ENCODE measurements at places on chromosomes 11 and 22.

DNA sequence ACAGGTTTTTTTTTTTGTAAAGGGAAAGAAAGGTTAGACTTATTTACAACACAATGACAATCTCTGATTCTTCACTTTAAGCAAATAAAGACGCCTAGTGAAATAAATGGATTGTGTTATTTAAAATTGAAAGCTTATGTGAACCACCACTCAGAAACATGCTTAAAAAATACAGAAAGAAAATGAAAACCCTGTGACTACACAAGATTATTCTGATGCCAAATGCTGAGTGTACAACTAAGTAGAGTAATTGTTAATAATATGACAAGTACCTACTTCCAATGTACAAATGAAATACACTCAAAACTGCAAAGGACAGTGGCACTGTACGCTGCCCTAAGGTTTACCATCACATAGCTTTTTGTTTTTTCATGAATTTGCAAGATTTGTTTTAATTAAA lies 1.0 kb downstream of the BLID start:
- H3K27ac ChIP-seq: no peak overlapping the region
- H3K4me3 ChIP-seq: no peak overlapping the region
- no peaks in the 10 kb centered on the region for H3K27me3 ChIP-seq
- H3K36me3 ChIP-seq: no peaks in the 10 kb centered on the region

DNA sequence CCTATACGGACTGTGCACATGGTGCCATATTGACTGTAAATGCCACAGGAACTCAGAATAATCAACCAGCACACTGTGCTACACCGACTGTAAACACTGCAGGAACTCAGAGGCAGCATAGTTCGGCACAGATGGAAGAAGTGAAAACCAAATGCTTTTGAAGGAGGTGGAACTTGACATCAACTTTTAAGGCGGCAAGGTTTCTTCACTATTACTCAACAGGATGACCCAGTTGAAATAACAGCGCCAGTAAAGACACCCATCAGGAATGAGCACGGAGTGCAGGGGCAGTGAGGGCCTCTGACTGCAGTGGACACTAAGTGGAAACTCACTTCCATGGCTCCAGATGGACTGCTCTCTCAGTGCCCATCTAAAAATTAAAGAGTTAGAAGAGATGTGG lies 15.7 kb downstream of the TESMIN start:
- DNase-seq: no peak
- H3K27ac ChIP-seq: no peak overlapping the region

GRCh38 chr11:101327908-101328307 lies 198.3 kb upstream of the PGR start:
- H3K27ac ChIP-seq: no peak overlapping the region
- H3K36me3 ChIP-seq: no peaks in the 10 kb centered on the region
- no peak overlapping the region for H3K4me3 ChIP-seq
- DNase-seq: no peak

- peaks cover 30% of the 10 kb centered on the region for H3K36me3 ChIP-seq
- peaks cover 25% of the 10 kb centered on the region for H3K4me1 ChIP-seq
- peak overlapping the region; percentile 5 for H3K27ac ChIP-seq
- no peak for DNase-seq
- H3K27me3 ChIP-seq: no peaks in the 10 kb centered on the region
- H3K4me3 ChIP-seq: no peak overlapping the region
Measured at GRCh38 chr11:88114486-88115045, 60.7 kb downstream of the RAB38 start.

DNA sequence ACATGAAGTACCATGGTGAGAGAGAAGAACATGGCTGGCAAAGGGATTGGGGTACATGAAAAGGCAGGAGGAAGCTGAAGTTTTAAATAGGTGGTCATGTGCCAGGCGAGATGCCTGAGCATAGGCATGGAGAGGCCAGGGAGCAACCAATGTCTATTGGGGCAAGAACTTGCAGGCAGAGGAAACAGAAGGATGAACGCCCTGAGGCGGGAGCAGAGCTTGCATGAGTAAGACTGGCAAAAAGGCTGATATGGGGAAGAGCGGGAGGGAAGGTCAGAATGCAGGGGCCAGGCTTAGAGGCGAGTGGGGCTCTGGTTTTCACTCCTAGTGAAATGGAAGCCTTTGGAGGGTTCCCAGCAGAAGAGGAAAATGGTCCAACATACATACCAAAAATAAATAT lies 52.5 kb upstream of the VSTM5 start:
- peaks cover 81% of the 10 kb centered on the region for H3K27me3 ChIP-seq
- peaks cover 1% of the 10 kb centered on the region for H3K36me3 ChIP-seq
- no peak overlapping the region for H3K4me3 ChIP-seq
- H3K4me1 ChIP-seq: peaks cover 16% of the 10 kb centered on the region
- no peak for DNase-seq
- no peak overlapping the region for H3K27ac ChIP-seq
